Stimulated activated naive CD4-positive, alpha-beta T cell treated with Interleukin-2 at 50 U/mL for 16 hours (primary cell): ENCODE measurements at places on chromosomes 3 and 15.

DNA sequence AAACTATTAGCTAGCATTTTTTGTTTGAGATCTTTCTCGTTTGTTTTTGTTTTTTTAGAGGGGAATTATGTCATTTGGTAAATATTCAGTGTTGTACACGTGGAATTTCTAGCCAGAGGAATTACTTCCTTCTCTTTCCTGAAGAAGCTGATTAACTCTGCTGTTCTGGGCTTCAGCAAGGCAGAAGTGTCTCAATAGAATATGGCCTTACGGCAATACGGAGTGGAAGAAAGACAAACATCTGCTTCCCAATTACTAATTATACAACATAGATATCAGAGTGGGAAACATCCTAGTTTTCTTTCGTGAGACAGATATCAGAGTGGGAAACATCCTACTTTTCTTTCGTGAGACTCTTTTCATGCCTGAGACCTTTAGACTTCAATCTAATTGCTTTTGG lies 11.9 kb downstream of the P3H2 start:
- DNase-seq, result no peak

GRCh38 chr3:68287101-68287500 lies 632.7 kb upstream of the SUCLG2 start:
- DNase-seq, result no peak

DNA sequence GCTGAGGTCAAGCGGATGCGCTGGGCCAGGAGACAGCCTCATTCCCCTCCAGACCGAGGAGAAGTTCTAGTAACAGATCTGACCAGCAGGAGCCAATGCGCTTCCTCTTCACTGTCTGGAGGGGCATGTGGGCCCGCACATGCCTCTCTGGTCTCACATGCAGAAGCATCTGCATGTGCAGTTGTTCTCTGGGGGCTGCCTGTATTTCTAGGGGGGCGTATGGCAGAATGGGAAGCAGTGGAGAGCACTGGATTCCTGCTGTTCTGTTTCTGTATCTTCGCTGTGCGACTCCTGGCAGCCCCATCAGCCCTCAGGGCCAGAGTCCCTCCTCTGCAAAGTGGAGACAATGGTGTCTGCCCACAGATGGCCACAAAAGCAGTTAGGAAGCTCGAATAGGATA lies 170.4 kb upstream of the IQSEC1 start:
- DNase-seq, result no peak

- DNase-seq, result no peak
These were observed 67.2 kb downstream of the LPP start for GRCh38 chr3:188220988-188221818.

DNA sequence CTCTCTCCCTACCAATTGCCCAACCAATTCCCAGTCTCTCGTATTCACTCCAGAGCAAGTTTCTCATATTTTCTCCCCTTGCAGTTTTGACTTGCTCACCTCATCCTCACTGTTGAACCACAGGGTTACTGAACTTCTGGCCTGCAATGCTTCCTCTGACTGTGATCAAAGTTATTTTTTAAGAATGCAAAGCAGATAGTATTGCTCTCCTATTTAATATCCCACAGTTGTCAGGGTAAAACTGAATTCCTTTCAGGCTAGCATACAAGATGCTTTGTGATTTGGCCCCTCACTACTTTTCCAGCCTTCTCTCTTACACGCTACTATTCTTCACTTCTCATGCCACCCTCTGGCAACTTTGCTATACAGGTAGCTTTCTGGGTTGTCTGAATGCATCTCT lies 80.9 kb downstream of the LRRFIP2 start:
- DNase-seq, result no peak

GRCh38 chr3:155097009-155097349 lies 16.9 kb downstream of the MME start:
- DNase-seq, result no peak

GRCh38 chr3:186577521-186577920 lies 7.0 kb downstream of the DNAJB11 start:
- DNase-seq, result no peak
